ENCODE measurements at places on chromosomes 1 and 21.

DNA sequence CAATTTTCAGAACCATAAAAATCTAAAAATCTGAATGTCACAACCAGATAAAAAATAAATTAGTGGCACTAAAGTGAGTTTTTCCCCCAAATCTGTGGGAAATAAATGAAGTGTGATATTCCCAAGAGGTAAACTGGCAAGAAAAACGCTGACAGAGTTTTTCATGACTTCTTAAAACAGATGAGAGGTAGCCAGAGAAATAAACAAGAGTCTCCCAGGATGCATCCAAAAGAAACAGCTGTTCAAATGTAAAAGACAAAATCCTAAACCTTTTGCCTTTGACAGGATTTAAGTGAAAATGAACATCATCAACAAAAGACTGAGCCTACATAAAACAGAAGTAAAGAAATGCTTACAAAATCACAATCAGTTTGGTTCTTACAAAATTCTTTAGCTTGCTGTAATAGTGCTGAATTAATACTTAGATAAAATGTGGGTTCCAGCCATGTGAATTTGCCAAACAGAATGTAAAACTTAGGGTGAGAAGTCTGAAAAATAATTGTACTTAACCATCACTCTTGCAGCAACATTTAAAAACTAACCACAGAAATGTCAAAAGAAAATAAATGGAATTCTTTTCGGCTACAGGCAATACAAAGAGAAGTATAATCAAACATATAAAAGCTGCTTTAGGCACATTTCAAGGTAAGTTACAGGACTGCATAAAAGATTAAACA is 133.6 kb downstream of the EIF4G3 start:
- no peak for DNase-seq

GRCh38 chr1:96039910-96040309 is 681.7 kb upstream of the PTBP2 start:
- DNase-seq = no peak

DNA sequence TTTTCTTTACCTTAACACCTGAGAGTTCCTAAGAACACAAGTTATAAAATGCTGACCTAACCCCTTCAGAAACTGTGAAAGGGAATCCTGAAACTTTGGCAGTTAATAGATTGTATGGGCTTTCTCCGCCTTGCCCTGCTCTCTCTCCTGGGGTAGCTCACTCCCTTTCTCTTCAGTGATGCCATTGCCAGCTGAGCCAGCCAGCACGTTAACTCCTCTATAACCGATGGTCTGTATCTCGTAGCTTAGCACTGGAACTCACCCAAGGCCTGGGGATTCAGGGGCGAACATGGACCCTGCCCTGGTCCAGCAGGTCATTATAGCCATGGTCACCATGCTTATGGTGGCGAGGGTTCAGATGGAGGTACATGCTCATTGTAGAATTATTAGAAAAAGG is 40.7 kb downstream of the TRAPPC10 start:
- no peak for DNase-seq

DNA sequence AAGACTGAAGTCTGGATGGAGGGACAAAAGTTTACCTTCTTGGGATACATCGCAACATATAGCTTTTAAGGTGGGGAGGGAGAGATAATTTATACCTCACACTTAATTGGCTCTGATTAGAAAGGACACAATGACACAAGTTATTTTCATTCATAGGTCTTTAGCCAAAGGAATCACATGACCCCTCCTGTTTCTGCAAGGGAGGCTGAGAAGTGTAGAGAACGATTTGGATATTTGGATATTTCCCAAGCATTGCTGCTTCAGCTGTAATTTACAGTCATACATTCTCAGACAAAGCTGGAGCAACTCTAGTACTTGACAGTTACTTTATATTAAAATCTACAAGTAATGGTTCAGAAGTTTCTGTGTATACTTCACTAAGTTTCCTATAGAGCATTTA is 24.2 kb downstream of the DAP3 start:
- DNase-seq = no peak

DNA sequence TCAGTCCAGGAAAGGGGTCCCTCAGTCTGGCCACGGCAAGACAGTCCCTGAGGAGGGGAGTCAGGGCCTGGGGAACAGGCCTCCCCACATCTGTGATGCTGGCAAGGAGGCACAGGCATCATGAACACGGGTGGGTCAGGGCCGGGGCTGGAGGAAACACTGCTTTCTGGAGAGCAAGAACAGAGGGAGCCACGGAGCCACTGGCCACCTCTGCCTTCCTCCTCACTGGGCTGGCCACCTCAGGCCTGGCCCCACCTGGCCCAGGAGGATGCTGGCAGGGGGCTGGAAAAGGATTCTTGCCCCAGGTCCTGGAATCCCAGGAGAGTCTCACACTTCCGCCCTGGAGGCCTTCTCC is 15.7 kb downstream of the BLACAT1 start:
- no peak for DNase-seq

DNA sequence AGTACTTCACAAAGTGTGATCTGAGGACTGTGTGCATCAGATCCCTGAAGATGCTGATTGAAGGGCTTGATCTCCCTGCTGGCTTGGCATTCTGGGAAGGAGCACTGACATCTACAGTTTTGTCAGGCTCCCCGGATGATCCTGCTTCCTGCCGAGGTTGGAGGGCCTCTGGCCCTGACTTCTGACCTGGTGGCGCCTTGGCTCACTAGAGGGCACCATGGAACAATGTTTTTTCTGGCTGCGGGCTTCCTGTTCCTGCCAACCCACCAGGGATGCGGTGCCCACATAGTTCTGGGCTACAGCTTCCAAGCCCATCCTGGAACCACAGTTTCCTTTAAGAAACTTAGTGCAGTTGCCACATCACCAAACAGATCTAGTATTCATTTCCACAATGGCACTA is 38.8 kb upstream of the RASAL2 start:
- DNase-seq = peak; percentile 83

DNA sequence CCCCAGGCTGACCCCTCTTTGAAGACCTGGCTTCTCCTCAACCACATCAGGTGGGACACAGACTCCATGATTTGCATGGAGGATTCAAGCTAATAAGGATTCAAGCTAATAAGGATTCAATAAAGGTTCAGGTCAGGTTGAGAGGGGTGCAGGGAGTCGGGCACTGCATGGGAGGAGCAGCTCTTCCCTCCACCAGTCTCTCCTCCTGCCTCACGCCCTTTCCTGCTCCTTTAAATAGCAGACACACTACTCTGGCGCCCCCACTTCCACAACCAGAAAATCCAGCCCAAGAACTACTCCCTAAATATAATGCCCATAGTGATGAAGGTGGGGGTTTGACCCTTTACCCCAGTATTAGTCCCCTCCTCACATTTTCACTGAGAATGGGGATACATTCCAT is 7.1 kb downstream of the MEX3A start:
- DNase-seq = no peak

GRCh38 chr1:235287208-235287882 is 40.6 kb downstream of the ARID4B start:
- DNase-seq = no peak

DNA sequence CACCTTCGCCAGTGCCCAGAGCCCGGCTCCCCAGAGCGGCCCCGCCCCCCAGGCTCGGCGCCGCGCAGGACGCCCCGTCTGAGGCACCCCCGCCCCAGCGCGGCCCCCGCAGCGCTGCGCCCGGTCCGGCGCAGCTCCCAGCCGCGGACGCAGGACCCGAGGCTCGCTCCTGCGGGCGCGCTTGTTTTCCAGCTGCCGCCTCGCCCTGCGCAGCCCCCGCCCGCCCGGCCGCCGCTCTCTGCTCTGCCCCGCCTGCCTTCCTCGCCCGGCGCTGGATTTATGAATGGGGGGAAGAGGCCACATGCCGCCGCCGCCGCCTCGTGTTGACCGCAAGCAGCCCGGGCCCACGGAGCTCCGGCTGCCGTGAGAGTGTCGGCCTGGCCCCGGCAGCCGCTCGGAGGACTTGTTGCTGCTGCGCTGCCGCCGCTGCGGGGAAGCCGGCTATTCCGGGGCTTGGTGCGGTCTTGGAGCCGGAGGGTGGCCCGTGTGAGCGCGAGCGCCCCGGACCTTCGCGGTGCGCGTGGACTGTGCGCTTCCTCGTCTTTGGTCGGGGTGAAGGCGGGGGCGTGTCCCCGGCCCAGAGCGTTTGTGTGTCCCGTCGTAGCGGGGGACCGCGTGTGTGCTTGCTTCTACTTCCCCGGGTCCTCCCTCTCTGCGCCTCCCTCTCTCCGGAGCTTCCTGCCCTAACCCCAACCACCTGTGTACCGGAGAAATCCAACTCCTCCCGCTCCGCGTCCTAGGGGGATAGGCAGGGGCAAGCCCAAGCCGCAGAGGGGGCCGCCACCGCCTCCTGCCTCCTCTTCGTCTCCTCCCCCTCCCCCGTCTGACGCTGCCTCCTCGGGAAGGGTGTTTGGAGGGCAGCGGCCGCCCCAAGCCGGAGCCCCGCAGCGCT is 736 bp downstream of the KCNC4 start:
- DNase-seq = peak; percentile 41

GRCh38 chr1:20654104-20654690 is 7.0 kb downstream of the DDOST start:
- no peak for DNase-seq

- no peak for DNase-seq
These were observed 35.1 kb upstream of the CNN3 start for GRCh38 chr1:94961988-94962387.

DNA sequence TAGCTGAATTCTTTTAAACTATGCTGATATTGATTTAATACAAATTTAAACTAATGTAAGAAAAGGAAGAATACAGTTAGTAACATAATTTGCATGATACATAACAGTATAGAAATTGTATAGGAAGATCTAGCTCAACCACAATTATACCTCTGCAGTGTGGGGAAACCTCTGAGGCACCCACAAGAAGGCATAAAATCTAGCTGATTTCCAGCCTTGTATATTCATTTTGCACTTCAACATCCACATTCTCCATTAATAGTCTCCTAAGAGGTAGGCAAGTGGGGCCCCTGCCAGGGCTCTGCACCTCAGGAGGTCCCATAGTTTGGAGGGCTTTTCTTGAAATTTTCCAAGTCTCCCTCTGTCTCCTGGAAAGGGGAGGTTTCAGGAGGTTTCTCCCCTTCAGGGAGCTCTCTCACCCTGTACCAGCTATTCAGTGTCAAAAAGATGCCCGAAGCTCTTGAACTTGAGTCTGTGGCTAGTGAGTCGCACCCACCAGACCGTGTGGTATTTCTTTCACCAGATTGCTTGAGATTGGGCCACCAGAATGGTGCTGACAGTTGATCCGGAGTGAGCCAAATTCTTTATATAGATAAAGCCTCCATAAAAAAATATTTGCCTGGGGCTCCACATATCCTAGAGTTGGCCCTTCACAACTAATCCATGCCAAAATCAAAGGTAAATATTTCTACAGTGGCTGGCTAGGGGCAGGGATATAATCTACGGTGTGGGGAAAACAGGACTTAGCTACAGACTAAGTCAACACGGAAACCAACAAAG is 108.2 kb downstream of the TIAM1 start:
- peak; percentile 12 for DNase-seq

- peak; percentile 81 for DNase-seq
These were observed 78.9 kb downstream of the CLEC20A start for GRCh38 chr1:178417858-178418257.

DNA sequence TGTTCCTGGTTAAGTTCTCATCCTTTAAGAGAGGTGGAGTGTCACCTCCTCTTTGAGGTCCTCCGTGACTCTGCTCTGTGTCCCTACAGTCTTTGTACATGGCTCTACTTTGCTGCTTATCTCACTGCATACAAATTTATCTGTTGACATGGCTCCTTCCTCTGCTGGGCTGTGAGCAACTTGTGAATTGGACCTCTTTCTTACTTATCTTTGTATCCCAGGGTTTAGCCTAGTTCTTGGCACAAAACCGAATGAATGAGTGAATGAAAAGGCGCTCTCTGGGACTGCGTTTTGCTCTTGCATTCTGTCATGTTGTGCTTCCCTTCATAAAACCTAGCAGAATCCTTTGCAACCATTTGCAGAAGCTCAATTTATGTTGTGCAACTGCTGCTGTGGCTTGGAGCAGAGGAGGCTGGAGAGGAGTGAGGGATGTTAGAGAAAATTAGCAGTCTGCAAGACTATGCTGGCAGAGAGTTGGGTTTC is 12.4 kb downstream of the SLC26A9 start:
- DNase-seq = peak; percentile 66

GRCh38 chr1:2961081-2961480 is 60.2 kb upstream of the ACTRT2 start:
- DNase-seq = no peak

GRCh38 chr1:221708987-221709386 is 32.9 kb downstream of the DUSP10 start:
- no peak for DNase-seq

GRCh38 chr21:32463889-32464300 is 51.4 kb downstream of the EVA1C start:
- no peak for DNase-seq

DNA sequence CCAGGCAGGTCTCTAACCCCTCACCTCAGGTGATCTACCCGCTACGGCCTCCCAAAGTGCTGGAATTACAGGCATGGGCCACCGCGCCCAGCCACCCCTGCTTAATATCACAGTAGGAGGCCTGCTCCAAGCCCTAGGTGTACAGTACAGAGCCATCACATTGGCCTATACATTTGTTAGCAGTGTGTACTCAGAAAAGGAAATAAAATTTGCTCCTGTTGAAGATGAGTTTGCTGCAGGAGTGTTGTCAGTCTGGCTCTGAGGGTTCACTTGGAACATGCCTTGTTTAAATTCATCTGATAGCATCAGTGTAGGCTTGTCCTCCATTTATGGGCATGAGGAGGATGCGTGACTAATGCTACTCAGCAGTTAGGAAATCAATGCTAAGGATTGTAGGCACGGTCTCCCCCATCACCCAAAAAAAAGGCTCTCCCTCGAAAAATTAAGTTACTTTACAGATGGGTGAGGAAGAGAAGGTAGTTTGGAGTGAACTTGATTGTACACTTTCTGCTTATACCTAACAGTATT is 4.6 kb upstream of the ENAH start:
- peak; percentile 10 for DNase-seq

- no peak for DNase-seq
These were observed 9.4 kb upstream of the PLEKHA6 start for GRCh38 chr1:204368996-204369726.

DNA sequence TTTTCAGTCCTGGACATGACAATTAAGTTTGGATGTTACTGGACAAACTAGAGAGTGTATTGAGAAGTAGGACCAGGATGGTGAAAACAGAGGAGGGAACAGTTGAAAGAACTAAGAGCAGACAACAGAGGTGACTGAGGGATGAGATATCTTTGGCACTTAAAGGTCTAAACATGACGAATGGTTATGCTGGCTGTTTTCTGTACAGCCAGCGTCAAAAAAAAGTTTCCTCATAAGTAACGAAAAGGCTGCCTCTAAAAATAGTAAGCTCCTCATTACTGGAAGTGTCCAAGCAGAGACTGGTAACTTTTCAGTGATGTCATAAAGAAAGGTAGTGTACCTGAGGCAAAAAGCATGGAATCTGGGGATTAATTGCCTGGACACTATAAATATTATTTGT is 35.2 kb upstream of the AK4 start:
- no peak for DNase-seq

- DNase-seq = no peak
These were observed 112.3 kb downstream of the GLIS1 start for GRCh38 chr1:53626616-53627015.

- DNase-seq = no peak
These were observed 224.1 kb downstream of the SLC45A1 start for GRCh38 chr1:8541961-8542521.

- no peak for DNase-seq
These were observed 16.8 kb downstream of the C1orf116 start for GRCh38 chr1:207015791-207016190.

All from suppressor macrophage treated with lipopolysaccharide for 4 hours (primary cell).